Anterior cingulate cortex (tissue), 58 donors: ENCODE measurements at places on chromosomes 5 and 9.

GRCh38 chr5:168793841-168794837 is 215.0 kb upstream of the PANK3 start:
- DNase-seq = no peak

DNA sequence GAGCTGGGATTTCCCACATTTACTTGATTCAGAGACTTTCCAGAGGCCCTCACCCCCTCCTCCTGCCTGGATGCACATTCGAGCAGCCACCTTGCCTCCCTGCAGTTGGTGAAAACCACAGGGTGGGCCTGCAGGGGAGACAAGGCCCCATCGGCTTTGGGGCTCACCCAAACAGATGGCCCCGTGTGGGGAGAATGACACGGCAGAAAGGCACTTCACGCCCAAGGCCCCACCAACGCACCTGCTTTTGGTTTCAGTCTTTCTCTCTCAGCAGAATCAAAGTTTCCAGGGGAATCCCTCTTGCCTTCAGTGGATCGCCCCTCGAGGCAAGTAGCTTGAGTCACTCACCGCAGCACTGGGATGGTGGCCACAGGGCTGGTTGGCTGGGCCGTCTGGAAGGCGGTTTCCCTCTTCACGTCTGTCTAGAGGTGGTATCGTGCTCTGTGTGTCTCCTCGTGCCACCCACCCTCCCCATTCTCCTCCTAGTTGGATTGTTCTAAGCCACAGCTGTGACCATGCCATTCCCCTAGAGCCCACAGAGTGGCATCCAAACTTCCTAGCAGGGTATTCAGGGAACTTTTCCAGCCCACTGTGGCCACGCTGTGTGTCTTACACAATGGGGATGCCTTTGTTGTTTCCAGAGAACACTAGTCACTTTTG is 31.8 kb downstream of the SEC61B start:
- DNase-seq = no peak

- DNase-seq = peak; percentile 59
Measured at GRCh38 chr5:150656191-150657132, 4.6 kb upstream of the MYOZ3 start.

DNA sequence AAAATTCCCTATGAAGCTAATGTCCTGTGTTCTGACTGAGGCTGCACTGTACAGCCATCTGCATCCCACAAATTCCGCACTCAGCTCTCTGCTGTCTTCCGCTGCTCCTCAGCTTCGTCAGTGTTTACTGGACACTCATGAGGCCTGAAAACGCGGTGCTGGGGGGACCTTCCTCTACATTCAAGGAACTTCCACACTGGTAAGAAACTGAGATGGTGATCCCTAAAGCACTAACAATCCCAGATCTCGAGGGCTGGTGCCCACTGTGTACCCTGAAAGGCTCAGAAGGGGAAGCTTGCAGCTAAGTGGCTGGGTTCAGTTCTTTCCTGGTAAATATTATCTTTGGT is 117.9 kb downstream of the NRG2 start:
- no peak for DNase-seq

GRCh38 chr5:136015003-136015375 is 13.8 kb upstream of the TGFBI start:
- no peak for DNase-seq
